ENCODE measurements at places on chromosomes 16 and 17.
A peak's percentile ranks its signal among the peaks of the same experiment; 100 is the strongest.

DNA sequence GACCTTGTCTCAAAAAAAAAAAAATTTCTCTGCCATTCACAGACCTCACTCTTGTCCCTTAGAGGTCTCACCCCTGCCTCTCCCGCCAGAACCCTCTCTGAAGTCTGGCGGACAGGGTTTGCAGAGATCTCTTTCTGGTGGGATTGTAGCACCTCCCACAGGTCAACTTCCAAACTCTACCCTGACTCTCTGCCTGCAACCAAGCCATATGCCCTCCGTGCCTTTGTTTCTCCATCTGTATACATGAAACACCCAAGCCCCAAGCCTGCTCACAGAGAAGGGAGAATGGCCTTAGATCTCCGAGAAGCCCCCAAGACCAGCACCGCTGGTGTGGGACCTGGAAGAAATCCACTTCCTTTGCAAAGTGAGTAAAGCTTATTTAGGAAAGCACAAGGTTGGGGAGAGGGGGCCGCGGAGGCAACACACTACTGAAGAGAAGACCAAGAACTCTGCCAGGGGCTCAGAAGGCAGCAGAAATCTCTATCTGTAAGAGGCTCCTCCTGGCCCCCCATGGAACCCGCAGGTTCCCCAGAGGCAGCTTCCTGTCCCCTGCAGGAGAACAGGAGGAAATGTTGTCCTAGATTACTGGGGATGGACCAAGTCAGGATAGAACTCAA, 219.9 kb downstream of the C16orf78 start:
- no peak for DNase-seq

- peak; percentile 79 for DNase-seq
Measured at GRCh38 chr17:17685775-17686291, 4.6 kb downstream of the RAI1 start.

- DNase-seq = no peak
Measured at GRCh38 chr17:29929006-29929532, 959 bp downstream of the SSH2 start.

- DNase-seq = peak; percentile 21
Measured at GRCh38 chr17:66978514-66979061, 14.1 kb downstream of the CACNG4 start.

DNA sequence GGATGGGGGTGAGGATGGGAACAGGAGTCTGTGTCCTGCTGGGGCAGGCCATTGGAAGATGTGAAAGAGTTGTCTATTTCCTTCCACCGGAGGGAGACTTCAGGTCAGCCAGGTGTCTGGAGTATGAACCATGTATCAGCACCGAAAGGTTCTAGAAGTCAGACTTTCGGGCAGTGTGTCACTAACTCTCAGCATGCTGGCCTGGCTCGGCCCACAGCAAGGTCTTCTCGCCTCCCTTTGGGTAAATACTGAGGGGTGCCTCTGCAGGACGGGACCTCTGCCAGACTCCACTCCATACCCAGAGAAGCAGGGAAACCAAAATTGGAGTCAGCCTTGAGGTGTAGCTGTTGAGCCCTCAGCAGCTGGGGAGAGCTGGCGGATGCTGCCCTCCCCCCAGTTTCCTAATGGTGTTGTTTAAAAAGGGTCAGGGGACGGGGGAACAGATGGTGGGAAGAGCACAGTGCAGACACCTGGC, 507 bp downstream of the CIITA start:
- DNase-seq = no peak

- DNase-seq = no peak
Measured at GRCh38 chr17:44918006-44918405, 2.7 kb upstream of the GFAP start.

GRCh38 chr17:51745993-51746392, 412.5 kb downstream of the CA10 start:
- DNase-seq = no peak

GRCh38 chr16:3471518-3472176, 23.6 kb downstream of the C16orf90 start:
- DNase-seq = no peak

DNA sequence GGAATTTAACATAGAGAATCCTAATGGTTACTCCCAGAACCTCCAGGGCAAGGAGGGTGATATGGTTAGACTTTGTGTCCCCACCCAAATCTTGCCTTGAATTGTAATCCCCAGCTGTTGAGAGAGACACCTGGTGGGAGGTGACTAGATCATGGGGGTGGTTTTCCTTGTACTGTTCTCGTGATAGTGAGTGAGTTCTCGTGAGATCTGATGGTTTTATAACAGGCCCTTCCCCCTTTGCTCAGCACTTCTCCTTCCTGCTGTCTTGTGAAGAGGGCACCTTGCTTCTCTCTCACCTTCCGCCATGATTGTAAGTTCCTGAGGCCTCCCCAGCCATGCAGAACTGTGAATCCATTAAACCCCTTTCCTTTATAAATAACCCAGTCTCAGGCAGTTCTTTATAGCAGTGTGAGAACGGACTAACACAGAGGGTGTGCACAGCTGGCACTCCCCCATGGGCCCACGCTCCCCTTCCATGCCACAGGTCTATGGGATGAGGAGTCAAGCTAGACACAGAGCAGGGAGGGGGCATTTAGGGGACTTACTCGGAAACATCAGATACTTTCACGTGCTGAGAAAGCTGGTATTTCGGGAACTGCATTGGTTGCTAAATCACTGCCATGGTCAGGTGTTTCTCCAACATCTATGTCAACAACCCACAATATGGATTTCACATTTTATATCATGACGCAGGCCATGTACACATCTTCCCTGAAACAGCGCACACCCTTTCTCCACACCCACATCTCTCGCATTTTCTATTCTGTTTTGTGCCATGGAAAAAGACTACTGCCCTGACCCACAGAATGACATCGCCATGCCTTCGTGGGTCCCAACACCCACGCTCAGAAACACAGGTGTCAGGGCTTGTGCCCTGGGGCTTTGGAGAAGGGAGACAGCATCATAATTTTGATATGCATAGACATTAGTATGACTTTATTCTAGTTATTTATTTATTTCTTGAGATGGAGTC, 199.1 kb upstream of the GSE1 start:
- no peak for DNase-seq

DNA sequence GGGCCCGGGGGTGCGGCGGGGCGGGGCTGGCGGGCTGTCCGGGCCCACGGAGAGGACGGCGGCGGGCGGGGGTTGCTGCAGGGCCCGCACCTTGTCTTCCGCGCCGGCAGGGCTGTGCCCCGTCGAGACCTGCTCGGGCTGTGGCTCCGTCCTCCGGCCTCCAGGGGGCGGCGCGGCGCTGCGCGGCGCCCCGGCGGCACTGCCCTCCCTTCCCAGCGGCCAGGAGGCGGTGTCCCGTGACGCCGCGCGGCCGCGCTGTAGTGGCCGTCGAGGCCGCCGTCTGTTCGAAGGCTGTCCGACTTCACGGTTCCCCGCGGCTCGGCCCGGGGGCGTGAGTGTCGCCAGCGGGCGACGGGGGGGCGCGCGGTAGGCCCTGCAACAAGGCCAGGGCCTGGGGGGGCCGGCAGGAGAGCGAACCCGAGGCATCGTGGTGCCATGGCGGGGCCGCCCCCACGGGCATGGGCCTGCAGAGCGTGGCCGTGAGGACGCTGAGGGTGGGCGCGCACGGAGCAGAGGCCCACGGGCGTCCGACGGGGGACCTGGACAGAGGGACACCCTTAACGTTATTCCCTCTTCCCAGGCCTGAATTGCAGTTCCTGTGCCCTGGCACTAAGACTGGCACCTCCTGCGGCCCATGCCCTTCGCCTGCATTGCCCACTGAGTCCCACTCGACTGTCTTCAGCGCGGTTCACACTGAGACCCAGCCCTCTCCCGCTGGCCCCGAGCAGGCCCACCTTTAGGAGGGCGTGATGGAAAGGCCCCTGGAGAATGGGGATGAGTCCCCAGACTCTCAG, at the start of gene PLEKHG4:
TSS of gene PLEKHG4 (plus strand) at position 237 of the 794 bp plus-strand sequence. CDS start at position 750, 513 bp downstream.
- DNase-seq = peak; percentile 71

DNA sequence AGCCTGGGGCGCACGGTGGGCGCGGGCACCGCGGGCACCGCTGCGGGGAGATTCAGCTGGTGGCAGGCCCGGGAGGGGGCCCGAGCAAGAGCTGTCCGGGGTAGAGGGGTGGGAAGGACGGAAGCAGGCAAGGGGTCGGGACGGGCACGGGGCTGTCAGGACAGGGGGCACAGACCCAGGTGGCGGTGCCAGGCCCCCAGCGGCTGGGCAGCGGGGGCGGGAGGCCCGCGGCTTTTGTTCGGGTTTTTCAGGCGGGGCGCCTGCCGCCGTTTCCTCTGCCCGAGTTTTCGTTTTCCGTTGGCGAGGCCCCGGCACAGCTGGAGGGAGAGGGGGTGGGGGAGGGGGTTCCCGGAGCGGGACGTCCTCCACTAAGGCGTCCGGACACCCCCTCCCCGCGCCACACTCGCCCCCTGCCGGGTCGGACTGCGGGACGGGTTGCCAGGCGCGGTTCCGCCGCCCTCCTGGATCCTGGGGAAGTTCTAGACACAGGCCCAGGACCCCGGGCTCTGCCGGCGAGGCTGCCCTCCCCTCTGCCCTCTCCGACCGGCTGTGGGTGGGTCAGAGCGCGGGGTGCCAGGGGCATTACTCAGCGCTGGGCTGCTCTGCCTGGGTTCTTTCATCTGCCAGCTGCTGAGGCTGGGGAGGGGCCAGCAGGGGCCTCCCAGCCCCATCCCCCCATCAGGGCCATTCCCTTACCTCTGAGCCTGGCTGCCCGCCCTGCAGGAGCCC, 543 bp downstream of the ARHGAP23 start:
- peak; percentile 65 for DNase-seq

DNA sequence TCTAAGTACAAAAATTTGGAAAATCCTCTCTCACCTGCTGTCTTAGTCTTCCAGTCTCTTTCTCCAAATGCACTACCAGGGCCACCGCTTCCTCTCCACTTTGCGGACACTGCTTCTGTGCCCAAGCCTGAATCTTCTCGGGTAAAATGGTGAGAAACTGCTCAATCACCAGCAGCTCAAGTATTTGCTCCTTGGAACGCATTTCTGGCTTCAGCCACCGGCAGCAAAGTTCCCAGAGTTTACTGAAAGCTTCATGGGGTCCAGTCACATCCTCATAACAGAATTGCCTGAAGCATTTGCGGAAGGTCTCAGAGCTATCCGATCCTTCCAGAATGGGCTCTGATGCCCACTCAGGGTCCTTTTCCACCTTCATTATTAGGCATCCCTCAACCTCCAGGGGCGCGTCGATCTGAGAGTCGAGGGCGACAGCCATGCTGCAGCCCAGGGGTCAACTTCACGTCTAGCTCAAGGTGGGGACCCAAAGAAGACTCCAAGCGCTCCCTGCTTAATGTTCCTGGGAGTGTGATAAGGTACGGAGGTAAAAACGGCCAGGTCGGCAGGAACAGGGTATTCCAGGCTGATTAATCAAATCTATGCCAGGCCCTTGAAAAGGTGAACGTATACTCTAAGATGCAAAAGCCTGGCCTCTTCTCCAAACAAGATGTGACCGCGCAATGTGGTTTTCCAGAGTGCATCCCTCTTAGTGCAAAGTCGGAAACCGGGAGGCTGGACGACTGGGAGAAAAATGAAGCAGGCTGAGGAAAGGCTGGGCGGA, 763 bp downstream of the ZKSCAN2 start:
- DNase-seq = peak; percentile 31

DNA sequence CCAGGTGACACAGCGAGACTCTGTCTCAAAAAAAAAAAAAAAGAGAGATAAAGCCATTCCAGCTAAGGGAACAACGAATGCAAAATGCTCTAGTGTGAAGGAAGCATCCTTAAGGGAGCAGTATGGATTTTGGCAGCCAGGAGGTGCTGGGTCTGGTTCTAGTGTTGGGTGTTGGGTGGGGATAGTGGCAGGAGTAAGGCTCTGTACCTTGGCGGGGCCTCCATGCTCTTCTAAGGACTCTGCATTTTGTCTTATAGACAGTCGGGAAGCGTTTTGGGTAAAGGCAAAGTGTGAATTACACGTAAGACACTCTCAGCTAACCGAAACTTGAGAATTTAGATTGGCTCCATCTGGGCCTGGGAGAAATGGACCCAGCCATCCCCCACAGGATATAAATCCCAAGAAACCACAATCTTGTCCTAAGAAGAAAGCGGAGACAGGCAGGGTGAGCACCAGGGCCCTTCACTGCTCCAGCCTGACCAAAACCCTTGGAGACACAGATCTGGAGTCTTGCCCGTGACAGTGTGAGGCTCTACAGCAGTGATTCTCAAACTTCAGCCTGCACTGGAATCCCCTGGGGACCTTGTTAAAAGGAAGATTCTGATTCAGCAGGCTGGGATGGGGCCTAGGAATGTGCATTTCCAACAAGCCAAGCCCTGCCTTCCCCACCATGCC, 33.1 kb upstream of the PHB1 start:
- peak; percentile 51 for DNase-seq

GRCh38 chr16:1286513-1287094, 22.8 kb upstream of the UBE2I start:
- DNase-seq = no peak

- peak; percentile 89 for DNase-seq
Measured at GRCh38 chr17:681738-682529, 32.7 kb downstream of the VPS53 start.

DNA sequence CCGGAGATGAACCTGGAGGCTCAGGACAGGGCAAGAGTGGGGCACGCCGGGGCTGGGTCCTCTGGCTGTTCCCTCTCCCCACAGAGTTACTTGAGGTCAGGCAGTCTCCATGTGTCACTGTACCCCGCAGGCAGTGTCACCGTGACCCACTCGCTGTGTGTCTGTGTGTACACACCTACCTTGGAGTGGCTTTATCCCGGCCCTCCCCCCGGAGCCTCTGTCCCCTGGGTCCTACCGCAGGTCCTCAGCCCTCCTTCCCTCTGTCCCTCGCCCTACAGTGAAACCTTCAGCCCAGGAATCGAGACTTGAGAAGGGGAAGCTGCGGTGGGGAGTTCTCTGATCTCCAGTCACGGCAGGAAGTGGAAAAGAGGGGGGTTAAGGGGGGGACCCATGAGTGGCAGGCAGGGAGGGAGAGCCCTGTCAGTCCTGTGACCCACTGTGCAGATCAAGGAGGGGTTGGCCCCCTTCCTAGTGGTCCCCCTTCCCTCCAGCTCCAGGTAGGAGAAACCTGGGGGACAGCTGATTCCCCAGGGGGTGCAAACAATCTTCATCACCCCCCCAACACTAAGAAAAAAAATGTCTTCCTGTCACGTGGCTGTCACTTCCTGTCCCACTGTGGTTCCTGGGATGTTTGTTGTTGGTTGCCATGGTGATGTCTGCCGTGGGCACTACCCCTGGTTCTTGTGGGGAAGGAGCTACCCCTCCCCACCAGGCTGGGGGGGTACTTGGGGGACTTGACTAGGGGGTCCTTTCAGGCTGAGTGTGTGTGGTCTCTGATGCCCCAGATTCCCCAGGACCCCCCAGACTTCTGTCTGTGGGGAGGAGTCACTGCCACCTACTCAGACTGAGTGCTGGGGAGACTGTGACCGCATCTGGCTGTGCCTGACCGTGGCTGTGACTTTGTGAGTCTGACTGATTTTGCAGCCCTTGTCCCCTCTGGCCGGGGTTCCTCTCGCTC, 13.7 kb downstream of the RARA start:
- DNase-seq = peak; percentile 87

GRCh38 chr16:4924593-4925292, 12.2 kb downstream of the PPL start:
- no peak for DNase-seq

- peak; percentile 20 for DNase-seq
Measured at GRCh38 chr17:79082311-79083190, 7.9 kb downstream of the ENGASE start.

Measured in AG10803 (cell line).